ENCODE measurements at places on chromosomes 4 and X.

- H3K27ac ChIP-seq, result no peak within 1 kb of the TSS
- H3K4me3 ChIP-seq, result peak within 1 kb of the TSS; percentile 65
- no peaks in the 10 kb centered on the region for H3K27me3 ChIP-seq
- no peak for DNase-seq
Observed at GRCh38 chr4:100189820-100190642, at the start of gene DDIT4L. TSS of gene DDIT4L (minus strand) at chr4:100190468. CDS start at chr4:100189983, 485 bp downstream.

DNA sequence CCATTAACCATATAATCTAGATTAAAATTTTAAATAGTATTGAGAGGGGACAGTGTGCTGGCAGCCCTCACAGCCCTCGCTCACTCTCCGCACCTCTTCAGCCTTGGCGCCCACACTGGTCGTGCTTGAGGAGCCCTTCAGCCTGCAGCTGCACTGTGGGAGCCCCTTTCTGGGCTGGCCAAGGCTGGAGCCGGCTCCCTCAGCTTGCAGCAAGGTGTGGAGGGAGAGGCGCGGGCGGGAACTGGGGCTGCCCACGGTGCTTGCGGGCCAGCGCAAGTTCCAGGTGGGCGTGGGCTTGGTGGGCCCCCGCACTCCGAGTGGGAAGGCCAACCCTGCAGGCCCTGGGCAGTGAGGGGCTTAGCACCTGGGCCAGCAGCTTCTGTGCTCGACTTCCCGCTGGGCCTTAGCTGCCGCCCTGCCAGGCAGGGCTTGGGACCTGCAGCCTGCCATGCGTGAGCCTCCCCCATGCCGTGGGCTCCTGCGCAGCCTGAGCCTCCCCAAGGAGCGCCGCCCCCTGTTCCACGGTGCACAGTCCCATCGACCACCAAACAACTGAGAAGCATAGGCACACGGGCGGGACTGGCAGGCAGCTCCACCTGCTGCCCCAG, 32.8 kb upstream of the CFAP299 start:
- no peak overlapping the region for H3K4me3 ChIP-seq
- no peak overlapping the region for H3K27ac ChIP-seq
- no peaks in the 10 kb centered on the region for H3K27me3 ChIP-seq
- no peak for DNase-seq
- no peaks in the 10 kb centered on the region for H3K4me1 ChIP-seq
- H3K36me3 ChIP-seq, result no peaks in the 10 kb centered on the region

- no peaks in the 10 kb centered on the region for H3K4me1 ChIP-seq
- H3K27ac ChIP-seq, result no peak overlapping the region
- no peak overlapping the region for H3K4me3 ChIP-seq
- H3K36me3 ChIP-seq, result no peaks in the 10 kb centered on the region
- DNase-seq, result no peak
Observed at GRCh38 chr4:186204103-186204559, 12.8 kb downstream of the CYP4V2 start.

GRCh38 chr4:21962691-21963090, 14.1 kb upstream of the KCNIP4 start:
- H3K4me1 ChIP-seq, result no peaks in the 10 kb centered on the region
- no peaks in the 10 kb centered on the region for H3K27me3 ChIP-seq
- DNase-seq, result no peak
- no peak overlapping the region for H3K4me3 ChIP-seq
- H3K27ac ChIP-seq, result no peak overlapping the region
- no peaks in the 10 kb centered on the region for H3K36me3 ChIP-seq

DNA sequence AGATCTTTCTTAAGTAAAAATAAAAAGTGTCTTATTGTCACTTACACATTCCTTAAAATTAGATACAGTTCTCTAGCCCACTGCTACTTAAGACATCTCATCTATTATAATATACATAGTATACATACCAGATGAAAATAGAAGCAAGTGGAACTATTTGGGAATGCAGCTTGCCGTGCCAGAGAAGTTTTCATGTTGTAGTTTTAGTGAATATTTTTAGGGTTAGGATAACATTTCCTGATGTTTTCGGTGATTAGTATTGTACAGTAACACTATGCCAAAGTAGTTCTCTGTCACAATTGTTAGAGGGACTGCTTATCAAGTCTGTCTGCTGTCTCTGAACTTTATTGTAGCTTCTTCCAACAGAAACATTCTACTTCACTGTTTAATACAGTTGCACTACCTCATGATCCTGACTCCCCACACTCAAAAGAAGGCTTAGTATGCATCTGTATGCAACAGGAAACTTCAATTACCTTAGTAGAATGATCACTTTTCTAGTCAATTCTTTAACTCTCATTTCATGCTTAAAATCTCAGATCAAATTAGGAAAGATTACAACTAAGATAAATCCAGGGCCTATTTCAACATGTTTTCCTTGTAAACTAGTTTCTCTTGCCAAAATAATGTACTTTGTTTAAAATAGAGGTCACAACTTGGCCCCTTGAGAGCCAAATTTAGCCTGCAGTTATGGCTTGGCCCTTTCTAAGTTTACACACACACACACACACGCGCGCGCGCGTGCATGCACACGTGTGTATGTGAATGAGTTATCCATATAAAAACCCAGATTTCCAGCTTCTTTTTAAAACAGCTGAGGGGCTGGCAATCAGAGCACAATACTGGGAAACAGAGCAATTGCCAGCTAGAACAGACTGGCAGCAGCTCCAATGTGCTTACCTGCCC, 42.3 kb upstream of the SRPX start:
- H3K4me3 ChIP-seq, result no peak overlapping the region
- no peak overlapping the region for H3K27ac ChIP-seq
- H3K27me3 ChIP-seq, result no peaks in the 10 kb centered on the region
- H3K4me1 ChIP-seq, result no peaks in the 10 kb centered on the region

GRCh38 chrX:13110433-13111324, 66.3 kb upstream of the FAM9C start:
- 0 out of 2 replicates have a peak overlapping the region, but pooled peaks have one; percentile 24 for H3K4me3 ChIP-seq
- H3K27ac ChIP-seq, result peak overlapping the region; percentile 91
- H3K4me1 ChIP-seq, result peaks cover 24% of the 10 kb centered on the region
- no peaks in the 10 kb centered on the region for H3K27me3 ChIP-seq
- H3K36me3 ChIP-seq, result no peaks in the 10 kb centered on the region
- DNase-seq, result peak; percentile 83

DNA sequence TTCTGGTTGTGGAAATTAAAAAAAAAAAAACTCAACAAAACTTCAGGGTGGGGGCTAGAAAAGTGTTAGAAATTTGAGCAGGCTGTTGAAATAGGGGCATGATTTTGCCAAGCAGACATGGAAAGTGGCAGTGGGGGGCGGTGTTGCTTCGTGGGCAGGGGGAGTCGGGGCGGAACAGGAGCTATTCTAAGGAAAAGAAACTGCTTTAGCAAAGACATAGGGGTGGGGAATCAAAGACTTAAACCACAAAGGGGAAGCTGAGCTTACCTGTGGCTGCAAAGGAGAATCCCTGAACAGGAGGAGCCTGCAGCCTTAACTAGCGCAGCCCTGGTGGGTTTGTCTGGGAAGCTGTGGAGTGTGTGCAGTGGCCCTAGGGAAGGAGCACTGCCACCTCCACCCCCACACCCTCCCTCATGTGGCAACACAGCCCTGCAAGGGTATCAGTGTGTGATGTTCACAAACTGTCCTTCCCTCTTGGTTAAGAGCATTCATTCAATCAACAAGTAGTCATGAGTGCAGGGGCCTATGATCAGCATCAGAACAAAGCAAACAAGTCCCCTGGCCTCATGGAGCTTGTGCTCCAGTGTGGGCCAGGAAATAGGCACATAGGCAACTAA, 20.5 kb downstream of the SEL1L3 start:
- no peaks in the 10 kb centered on the region for H3K36me3 ChIP-seq
- H3K27ac ChIP-seq, result no peak overlapping the region
- H3K27me3 ChIP-seq, result no peaks in the 10 kb centered on the region
- H3K4me3 ChIP-seq, result no peak overlapping the region

- no peak overlapping the region for H3K4me3 ChIP-seq
- no peak for DNase-seq
- H3K36me3 ChIP-seq, result peaks cover 3% of the 10 kb centered on the region
Observed at GRCh38 chrX:132677233-132677716, 188.4 kb upstream of the MBNL3 start.

GRCh38 chr4:187183346-187183745, 459.7 kb upstream of the FAT1 start:
- H3K4me1 ChIP-seq, result no peaks in the 10 kb centered on the region
- DNase-seq, result no peak
- no peak overlapping the region for H3K27ac ChIP-seq
- no peaks in the 10 kb centered on the region for H3K36me3 ChIP-seq

- no peaks in the 10 kb centered on the region for H3K36me3 ChIP-seq
- H3K27me3 ChIP-seq, result no peaks in the 10 kb centered on the region
- peak; percentile 72 for DNase-seq
- peak within 1 kb of the TSS; percentile 77 for H3K4me3 ChIP-seq
Observed at GRCh38 chr4:56907489-56908205, at the start of gene REST. TSS of gene REST (plus strand) at chr4:56907900. CDS start at chr4:56910639, 2,739 bp downstream.

DNA sequence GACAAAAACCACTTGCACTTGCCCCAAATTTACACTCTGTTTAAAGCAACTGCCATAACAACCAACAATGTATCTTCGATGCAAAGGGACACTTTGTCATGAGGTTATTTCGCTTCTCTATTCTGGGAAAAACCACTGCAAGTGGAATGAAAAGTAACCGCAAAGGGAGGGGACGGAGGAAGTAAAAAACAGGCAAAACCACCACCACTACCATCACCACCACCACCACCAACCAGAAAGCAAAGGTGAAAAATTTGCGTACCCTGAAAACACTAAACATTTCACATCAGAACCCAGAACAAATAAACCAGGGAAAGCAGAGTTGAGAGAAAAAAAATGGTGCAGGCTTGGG, 1.2 kb upstream of the N4BP2 start:
- peak overlapping the region; percentile 88 for H3K27ac ChIP-seq
- no peak for DNase-seq
- no peaks in the 10 kb centered on the region for H3K36me3 ChIP-seq
- no peaks in the 10 kb centered on the region for H3K27me3 ChIP-seq

DNA sequence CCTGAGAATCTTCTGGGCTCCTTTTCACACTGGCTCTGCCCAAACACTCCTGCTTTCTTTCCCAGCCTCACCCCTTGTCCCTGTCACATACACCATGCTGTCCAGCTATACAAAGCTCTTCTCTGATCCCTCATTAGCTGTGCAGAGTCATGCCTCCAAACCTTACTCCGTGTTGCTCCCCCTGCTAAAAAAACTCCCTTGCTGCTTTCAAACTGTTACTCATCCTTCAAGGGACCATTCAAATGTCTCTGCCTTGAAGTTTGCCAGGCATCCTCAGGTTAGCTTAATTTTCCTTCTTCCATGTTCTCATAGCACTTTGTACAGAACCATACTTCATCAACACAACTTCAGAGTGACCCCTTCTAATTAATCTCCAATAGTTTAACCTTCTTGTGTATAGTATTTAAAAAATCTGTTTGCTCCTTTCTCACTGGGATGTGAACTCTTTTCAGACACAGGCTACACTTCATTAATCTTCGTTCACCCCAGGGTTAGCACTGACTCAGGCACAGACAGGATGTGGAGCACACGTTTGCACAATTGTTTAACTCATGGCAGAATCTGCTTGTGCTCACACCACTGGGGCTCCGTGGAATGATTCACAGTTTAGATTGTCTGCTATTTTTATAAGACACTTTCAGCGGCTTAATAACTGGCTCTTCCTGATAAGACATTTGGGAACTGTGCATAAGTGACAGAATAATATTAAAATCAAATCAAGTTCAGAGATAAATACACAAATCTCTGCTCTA, 21.4 kb upstream of the SEL1L3 start:
- no peak overlapping the region for H3K4me3 ChIP-seq
- H3K4me1 ChIP-seq, result no peaks in the 10 kb centered on the region
- H3K27me3 ChIP-seq, result no peaks in the 10 kb centered on the region
- no peak for DNase-seq
- no peak overlapping the region for H3K27ac ChIP-seq

DNA sequence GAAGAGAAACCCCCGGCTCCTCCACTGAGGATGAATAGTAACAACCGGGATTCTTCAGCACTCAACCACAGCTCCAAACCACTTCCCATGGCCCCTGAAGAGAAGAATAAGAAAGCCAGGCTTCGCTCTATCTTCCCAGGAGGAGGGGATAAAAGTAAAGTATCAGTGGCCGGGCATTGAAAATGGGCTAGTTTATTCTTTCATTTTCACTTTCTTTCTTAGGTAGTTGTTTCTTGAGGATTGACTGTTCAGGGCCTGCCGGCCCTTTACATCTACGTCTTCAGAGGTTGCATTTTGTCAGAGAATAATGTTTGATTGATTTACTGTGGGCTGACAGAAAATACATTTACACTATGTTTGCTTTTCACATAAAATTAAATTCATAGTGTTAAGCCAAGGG, 27.1 kb downstream of the PAK3 start:
- no peak overlapping the region for H3K27ac ChIP-seq
- DNase-seq, result no peak
- no peak overlapping the region for H3K4me3 ChIP-seq
- no peaks in the 10 kb centered on the region for H3K36me3 ChIP-seq
- 0 out of 2 replicates have a peak, but pooled peaks cover 4% of the 10 kb centered on the region for H3K27me3 ChIP-seq

DNA sequence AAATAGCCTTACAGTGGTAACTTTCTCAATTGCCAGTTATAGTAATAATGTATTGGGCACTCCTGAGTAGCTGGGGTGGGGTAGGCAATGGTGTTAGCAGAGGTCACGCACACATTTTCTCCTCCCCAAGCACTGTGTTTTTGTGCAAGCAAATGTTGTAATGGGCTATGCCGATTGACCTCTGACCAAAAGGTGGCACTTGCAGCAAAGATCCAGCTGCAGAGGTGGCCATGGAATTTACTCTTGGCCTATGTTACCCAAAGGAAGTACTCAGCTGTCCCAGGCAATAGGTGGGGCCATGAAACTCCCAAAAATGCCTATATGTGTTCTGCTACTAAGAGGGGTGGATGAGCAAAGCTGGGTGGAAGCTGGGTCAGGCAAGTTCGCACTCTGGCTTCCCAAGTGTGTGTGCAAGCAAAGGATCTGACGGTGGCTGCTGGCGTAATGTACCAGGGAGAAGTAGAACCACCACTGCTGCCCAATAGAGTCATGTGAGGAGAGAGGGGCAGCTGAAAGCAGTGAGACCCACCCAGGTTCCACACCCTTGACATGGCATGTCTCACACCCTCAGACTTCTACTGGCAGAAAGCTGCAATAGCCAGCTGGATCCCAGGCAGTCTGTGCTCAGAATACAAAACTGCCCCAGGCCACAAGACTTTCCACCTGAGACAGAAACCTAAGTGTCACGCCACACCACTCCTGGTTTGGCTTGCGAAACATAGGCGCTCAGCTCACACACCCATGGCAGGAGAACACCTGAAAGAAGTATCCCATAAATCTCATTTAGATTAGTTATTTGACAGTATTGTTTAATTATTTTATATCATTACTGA, 353.3 kb upstream of the EMCN start:
- no peak overlapping the region for H3K4me3 ChIP-seq
- H3K36me3 ChIP-seq, result no peaks in the 10 kb centered on the region
- no peak for DNase-seq
- no peak overlapping the region for H3K27ac ChIP-seq
- no peaks in the 10 kb centered on the region for H3K4me1 ChIP-seq
- no peaks in the 10 kb centered on the region for H3K27me3 ChIP-seq

DNA sequence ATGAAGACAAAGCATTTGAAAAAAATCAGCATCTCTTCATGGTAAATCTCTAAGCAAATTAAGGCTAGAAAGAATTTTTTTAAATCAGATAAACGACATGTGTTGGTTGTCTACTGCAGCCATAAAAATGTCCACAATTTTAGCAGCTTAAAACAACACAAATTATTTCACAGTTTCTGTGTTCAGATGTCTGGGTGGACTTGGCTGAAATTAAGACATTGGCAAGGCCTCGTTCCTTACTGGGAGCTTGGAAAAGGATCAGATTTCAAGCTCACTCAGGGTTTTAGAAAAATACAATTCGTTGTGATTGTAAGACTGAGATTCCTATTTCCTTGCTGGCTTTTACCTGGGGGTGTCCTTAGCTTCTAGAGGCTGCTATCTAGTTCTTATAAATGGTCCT, 1470.6 kb downstream of the PCDH19 start:
- no peaks in the 10 kb centered on the region for H3K36me3 ChIP-seq
- no peaks in the 10 kb centered on the region for H3K27me3 ChIP-seq
- H3K4me1 ChIP-seq, result no peaks in the 10 kb centered on the region
- DNase-seq, result no peak
- no peak overlapping the region for H3K4me3 ChIP-seq
